ENCODE measurements at places on chromosomes 3 and 15. TPM values are rescaled to one million over a fixed set of nuclear protein-coding genes. Genes with fewer than 3 reads are reported as not detected.

- H3K36me3 ChIP-seq: no peaks in the 10 kb centered on the region
- H3K27me3 ChIP-seq: no peaks in the 10 kb centered on the region
- H3K4me3 ChIP-seq: no peak overlapping the region
These were observed 38.3 kb downstream of the IFT57 start for GRCh38 chr3:108183971-108184370.

DNA sequence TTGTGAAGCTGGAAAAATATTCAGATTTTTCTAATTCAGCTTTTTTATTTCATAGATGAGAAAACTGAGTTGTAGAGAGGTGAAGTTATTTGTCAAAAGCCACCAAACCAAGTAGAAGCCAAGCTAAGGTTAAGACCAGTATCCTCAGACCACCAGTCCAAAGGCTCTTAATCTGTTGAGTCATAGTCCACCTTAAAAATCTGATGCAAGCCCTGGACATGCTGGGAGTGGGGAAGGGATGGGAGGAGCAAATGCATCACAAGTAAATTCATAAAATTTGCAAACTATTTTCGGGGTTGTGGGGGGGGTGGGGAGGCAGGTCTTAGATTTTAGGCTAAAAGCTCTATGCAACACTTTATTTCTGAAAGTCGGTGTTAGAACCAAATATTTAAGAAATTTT lies 307.7 kb upstream of the SEMA6D start:
- no peak for DNase-seq
- H3K36me3 ChIP-seq: no peaks in the 10 kb centered on the region
- no peak overlapping the region for H3K4me3 ChIP-seq
- no peaks in the 10 kb centered on the region for H3K27me3 ChIP-seq
- no peak overlapping the region for H3K27ac ChIP-seq
- H3K4me1 ChIP-seq: no peaks in the 10 kb centered on the region

- H3K4me1 ChIP-seq: peaks cover 25% of the 10 kb centered on the region
- no peaks in the 10 kb centered on the region for H3K27me3 ChIP-seq
- no peaks in the 10 kb centered on the region for H3K36me3 ChIP-seq
- DNase-seq: no peak
- H3K27ac ChIP-seq: no peak overlapping the region
These were observed 3.3 kb downstream of the C15orf61 start for GRCh38 chr15:67524235-67524634.

DNA sequence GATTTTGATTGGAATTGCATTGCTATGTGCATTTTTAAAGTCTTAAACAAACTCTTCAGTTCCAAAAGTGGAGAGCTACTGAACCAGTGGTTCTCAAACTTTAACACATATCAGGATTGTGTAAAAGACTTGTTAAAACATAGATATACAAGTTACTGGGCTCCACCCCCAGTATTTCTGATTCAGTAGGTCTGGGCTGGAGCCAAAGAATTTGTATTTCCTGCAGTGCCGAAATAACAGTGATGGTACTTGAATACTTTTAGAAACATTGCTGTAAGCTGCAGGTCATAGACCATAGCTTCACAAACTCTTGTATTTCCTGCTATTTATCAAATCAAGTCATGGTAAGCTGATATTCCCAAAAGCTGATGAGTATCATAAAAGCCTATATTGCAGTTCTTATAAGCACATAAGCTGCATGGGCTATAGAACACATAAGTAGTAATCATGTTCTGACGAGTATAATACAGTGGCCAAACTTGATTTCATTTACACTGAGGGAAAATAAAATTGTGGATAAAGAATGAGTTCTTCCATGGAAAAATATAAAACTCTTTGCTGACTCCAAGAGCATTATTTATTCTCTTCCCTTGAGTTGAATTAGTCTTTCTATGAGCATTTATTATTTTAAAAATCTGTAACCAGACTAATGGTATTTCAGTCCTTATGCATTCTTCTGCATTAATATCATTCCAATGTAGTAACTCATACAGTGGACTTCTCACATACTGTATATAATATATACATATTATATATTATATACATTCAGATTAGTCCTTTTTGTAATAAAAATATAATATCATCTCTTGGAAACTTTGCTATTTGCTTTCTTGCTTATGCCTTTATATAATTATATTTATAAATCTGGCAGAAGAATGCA lies 550.5 kb upstream of the AGTR1 start:
- DNase-seq: no peak
- no peak overlapping the region for H3K27ac ChIP-seq
- no peak overlapping the region for H3K4me3 ChIP-seq
- no peaks in the 10 kb centered on the region for H3K4me1 ChIP-seq

DNA sequence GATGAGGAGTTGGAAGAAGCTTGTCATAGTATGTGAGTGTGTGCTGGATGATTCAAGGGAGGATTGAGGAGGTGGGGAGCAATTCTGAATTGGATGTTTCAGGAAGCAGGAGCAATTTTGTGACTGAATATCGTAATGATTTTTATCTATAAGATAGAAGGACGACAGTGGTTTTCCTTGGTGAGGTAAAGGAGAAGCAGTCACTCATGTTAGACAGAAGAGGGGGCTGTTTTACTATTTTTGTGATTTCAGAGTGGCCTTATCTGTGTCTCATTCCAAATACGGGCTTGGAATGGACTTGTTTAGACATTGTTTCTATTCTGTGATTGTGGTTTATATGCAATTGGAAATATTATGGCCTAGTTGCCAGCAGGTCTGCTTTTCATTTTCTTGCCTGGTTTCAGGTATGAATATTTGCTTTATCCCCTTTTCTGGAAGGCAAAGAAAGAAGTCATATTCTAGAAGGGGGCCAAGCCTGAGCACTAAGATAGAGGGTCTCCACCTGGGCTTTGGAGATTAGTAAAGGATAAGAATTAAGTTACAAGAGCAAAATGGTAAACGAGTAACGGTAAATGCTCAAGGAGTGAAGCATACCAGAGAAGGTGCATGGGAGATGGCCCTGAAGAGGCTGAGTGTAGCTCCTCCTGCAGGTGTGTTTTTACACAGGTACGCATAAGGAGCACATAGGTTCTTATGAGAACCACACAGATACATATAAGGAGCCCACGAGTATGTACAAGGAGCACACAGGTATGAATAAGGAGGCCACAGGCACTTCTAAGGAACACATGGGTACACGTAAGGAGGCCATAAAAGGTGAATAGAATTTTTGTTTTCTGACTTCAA lies 124.6 kb upstream of the KCNAB1 start:
- no peaks in the 10 kb centered on the region for H3K36me3 ChIP-seq
- no peaks in the 10 kb centered on the region for H3K27me3 ChIP-seq
- no peaks in the 10 kb centered on the region for H3K4me1 ChIP-seq
- no peak for DNase-seq

- no peaks in the 10 kb centered on the region for H3K4me1 ChIP-seq
- no peak overlapping the region for H3K4me3 ChIP-seq
- H3K27me3 ChIP-seq: no peaks in the 10 kb centered on the region
- no peak for DNase-seq
- no peak overlapping the region for H3K27ac ChIP-seq
- peaks cover 48% of the 10 kb centered on the region for H3K36me3 ChIP-seq
These were observed 149.7 kb upstream of the LRRFIP2 start for GRCh38 chr3:37324131-37324530.

GRCh38 chr15:73959012-73959581 lies 32.8 kb downstream of the LOXL1 start:
- no peak overlapping the region for H3K27ac ChIP-seq
- no peak overlapping the region for H3K4me3 ChIP-seq
- peak; percentile 68 for DNase-seq
- H3K4me1 ChIP-seq: peaks cover 22% of the 10 kb centered on the region
- no peaks in the 10 kb centered on the region for H3K27me3 ChIP-seq

DNA sequence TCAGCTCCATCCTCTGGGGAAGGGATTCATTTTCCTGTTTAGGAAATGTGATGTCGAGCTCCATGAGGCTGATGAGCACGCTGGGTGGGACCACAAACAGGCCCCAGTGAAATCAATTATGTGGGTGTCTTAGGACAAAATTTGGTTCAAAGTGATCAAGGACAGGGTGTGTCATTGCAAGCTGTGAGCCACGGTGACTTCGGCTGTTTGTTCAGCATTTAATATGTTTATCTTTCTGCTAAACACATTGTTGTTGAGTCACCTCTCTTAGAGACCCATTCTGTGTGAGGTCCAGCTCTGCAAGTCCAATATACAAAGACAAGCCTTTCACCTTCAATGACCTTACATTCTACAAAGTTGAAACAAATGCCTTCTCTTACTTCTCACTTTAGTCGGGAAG lies 41.3 kb downstream of the SSR3 start:
- H3K36me3 ChIP-seq: no peaks in the 10 kb centered on the region
- no peaks in the 10 kb centered on the region for H3K4me1 ChIP-seq
- no peak overlapping the region for H3K27ac ChIP-seq
- H3K4me3 ChIP-seq: no peak overlapping the region

DNA sequence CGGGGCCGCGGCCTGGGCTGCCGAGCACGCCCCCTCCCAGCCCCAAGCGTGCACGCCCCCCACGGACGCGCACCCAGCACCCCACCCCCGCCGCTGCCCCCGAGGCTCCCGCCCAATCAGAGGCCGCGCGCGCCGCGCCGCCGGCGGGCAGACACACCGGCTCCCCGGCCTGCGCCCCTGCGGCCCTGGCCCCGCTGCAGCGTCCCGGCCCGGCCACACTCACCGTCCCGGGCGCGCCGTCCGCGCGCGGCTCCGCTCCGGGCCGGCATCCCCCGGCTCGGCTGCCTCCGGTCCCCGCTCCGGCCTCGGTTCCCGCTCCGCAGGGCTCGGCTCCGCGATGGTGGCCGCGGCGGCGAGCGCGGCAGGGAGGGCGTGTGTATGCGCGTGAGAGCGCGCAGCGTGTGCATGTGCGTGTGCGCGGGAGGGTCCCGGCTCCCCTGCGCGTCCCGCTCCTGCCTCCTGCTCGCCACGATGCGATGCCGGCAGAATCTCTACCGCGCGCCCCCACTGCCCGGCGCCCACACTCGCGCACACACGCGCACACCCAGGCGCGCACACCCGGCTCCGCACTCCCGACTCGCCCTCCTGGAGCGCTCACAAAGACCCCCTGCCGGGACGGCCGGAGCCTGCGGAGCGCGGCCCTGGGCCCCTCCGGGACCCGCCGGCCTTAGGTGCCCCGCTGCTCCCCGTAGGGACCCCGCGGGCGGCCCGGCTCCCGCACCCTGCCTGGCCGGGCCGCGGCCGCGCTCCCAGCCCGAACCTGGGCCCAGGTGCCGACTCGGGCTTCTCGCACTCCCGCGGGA lies 186.5 kb upstream of the LINGO1 start:
- H3K4me3 ChIP-seq: no peak overlapping the region
- H3K27me3 ChIP-seq: peaks cover 14% of the 10 kb centered on the region
- H3K36me3 ChIP-seq: no peaks in the 10 kb centered on the region
- no peak for DNase-seq
- H3K4me1 ChIP-seq: no peaks in the 10 kb centered on the region

DNA sequence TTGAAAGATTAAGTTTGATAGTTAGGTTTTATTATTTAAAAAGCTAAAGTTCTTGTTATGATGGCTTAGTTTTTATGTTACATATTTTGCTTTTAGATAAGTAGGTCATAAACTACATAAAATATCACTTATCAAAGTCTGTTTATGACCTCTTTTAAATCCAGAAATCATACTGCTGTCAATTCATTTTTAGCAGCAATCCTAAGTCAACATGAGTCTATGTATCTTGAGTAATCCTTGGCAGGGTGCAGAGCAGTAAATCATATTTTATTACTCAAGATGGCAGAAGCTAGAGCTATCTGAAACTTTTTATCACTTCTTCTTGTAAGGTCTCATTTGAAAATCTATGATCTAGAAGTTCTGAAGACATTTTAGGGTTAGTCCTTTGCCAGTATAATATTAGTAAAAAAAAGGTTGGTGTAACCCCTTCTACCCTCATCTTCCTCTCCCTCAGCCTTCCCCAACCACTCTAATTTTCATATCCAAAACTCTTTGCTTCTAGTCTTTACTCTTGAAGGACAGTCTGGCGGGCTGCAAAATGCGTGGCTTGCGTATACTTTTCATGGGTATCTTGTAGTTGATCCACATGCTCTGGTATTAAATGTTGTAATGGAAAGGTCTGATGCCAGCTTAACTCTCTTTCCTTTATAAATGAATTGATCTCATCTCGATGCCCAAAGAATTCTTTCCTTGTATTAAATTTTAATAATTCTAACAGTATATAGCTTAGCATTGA lies 134.0 kb upstream of the THRB start:
- H3K4me3 ChIP-seq: no peak overlapping the region
- no peak for DNase-seq
- H3K36me3 ChIP-seq: no peaks in the 10 kb centered on the region
- H3K27me3 ChIP-seq: no peaks in the 10 kb centered on the region
- H3K27ac ChIP-seq: no peak overlapping the region

DNA sequence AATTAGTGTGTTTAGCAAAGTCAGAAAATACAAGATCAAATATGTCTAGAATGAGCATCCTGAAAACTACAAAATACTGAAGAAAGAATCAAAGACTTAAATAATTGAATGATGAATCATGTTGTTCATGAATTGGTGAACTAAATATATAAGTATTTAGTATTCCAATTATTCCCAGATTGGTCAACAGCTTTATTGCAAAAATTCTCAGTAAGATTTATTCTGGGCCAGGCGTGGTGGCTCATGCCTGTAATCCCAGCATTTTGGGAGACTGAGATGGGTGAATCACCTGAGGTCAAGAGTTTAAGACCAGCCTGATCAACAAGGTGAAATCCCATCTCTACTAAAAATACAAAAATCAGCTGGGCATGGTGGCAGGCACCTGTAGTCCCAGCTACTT lies 250.0 kb upstream of the NECTIN3 start:
- no peaks in the 10 kb centered on the region for H3K4me1 ChIP-seq
- H3K4me3 ChIP-seq: no peak overlapping the region
- no peak overlapping the region for H3K27ac ChIP-seq
- H3K27me3 ChIP-seq: no peaks in the 10 kb centered on the region

DNA sequence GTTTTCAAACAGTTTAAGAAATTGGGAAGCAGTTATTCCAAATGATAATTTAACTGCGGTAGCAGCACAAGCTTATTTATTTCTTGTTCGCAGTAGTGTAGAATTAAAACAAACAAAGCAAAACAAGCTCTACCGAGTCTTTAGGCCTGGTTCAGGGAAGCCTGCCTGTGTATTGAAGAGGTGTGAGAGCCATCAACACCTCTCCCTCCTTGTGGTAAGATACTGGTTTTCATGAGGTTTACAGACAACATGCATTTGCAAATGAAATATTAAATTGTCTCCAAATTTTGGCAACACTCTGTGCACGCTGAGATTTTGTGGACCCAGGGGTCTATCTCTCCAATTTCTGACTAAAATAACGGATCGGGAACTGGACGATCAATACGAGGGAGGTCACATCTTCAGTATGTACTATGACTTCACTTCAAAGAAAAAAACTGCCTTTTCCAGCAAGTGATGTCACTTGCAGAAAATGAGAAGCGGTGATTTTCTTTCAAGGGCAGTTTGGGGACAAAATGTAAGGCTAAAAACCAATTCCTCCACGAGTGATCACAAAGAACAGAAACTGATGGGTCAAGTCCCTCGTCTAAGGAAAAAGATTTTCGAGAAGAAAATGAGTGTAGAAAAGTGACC lies 721 bp downstream of the ATR start:
- DNase-seq: peak; percentile 31
- H3K36me3 ChIP-seq: no peaks in the 10 kb centered on the region
- H3K27ac ChIP-seq: peak overlapping the region; percentile 92

The TMEM207 gene
- not detected for total RNA-seq

The FRMD5 gene
- 0.44 TPM for total RNA-seq

The LEKR1 gene
- 0.55 TPM for total RNA-seq

The SLC51A gene
- not detected for total RNA-seq

The RARB gene
- total RNA-seq: not detected
